ENCODE measurements at places on chromosomes 6 and 20.
A peak's percentile ranks its signal among the peaks of the same experiment; 100 is the strongest.

GRCh38 chr20:37363221-37364012, 17.5 kb downstream of the SRC start:
- DNase-seq: no peak

- DNase-seq: no peak
Observed at GRCh38 chr6:158856261-158856660, 37.1 kb upstream of the EZR start.

GRCh38 chr6:85252552-85252951, 197.3 kb upstream of the NT5E start:
- no peak for DNase-seq

- DNase-seq: no peak
Observed at GRCh38 chr20:22795433-22795832, 211.1 kb upstream of the FOXA2 start.

DNA sequence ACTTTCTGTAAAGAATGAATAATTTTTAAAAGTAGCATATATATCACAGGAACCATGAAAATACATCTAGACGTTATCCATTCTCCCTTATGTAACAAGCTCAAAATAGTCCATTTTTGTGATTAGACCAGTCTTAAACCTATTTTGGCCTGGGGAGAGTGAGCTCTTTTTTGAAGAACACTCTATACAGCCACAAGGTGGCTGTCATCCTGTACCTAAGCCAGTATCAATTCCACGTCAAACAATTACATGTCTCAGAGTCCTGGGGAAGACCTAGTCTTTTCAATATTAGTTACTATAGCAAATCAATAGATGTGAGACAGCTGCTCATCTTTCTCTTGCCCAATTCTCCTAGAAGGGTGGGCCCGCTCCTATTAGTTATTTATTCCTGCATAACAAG, 28.4 kb downstream of the FBXO5 start:
- no peak for DNase-seq

- DNase-seq: no peak
Observed at GRCh38 chr6:50831186-50831585, 12.5 kb downstream of the TFAP2B start.

- DNase-seq: peak; percentile 85
Observed at GRCh38 chr20:10469599-10469998, 34.5 kb downstream of the SLX4IP start.

DNA sequence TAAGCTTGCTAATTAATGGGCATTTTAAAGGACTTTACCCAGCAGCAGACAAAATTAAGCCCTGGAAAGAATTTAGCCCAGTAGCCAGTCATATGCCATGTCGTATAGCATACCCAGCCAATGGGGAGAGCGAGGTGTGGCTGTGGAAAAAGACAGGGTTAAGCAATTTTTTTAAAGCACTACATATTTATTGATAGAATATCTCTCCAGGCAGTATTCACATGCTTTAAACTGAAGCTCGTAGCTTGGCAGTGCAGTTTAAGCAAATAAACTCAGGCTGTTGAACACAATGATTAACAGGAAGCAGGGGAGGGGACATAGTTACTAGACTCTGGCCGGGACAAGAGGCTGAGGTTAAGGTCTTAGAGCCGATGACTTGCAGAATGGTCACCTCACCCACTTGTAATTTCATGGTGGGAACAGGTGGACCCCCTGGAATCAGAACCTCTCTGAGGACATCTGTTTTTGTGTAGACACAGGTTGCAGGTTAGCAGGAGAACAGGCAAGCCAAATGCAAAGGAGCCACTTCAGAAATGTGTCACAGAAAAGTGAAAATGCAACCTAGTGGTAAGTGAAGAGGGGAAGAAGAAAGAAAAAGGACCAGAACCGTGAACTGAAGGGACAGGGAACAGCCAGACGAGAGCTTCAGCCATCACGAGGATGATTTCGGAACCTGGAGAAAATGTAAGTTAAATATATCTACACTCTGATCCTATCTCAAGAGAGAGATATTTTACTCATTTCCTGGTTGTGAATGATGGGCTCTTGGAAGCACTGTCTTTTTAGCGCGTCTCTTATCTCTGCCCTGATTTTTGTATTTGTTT, 7.2 kb downstream of the GCNT2 start:
- DNase-seq: no peak

- no peak for DNase-seq
Observed at GRCh38 chr6:110140650-110141049, 38.8 kb downstream of the WASF1 start.

- DNase-seq: no peak
Observed at GRCh38 chr6:111850295-111850937, 22.8 kb downstream of the FYN start.

GRCh38 chr6:90701146-90701781, 114.4 kb upstream of the MAP3K7 start:
- no peak for DNase-seq

- no peak for DNase-seq
Observed at GRCh38 chr6:25652007-25652515, at the start of gene SCGN. TSS of gene SCGN (plus strand) at chr6:25652215. CDS start at chr6:25652404, 189 bp downstream.

GRCh38 chr6:37630281-37630799, 67.3 kb downstream of the MDGA1 start:
- peak; percentile 24 for DNase-seq

DNA sequence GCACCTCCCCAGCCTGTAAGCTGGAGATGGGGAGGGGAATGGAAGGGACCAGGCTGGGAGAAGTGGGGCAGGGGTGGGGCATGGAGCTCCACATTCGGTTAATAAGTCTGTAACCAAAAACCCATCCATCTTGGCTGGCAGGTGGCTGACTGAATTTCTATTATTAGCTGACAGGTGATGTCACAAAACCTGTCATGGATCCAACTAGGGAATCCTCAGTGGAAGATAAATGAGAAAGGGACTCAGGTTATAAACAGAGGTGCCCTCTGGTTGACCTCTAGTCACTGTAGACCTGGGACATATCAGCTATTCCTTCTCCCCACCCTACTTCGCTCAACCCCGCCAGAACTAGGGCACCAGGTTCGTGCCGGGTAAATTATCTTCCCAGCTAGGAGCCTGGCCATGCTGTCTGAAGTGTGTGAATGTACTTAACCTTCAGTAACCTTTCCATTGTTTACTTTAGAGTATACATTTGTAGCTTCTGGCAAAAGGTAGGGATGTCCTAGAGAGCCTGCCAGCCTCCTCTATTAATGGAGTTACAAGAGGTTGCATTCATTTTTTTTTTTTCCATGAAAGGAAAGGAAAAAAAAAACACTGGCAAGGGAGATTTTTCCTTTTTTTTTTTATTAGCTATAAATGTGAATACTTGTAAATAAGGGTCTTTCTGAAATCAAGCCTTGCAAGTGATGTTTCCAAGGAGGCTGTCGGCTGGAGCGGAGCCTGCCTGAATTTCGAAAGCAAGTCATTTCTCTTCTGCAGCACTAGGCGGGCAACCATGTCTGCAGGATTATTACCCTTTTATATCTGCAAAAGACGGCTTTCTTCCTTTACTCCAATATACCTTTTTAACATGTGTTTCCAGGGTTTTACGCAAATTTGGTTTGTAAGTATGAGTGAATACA, 135.9 kb downstream of the TMEM242 start:
- DNase-seq: peak; percentile 14

DNA sequence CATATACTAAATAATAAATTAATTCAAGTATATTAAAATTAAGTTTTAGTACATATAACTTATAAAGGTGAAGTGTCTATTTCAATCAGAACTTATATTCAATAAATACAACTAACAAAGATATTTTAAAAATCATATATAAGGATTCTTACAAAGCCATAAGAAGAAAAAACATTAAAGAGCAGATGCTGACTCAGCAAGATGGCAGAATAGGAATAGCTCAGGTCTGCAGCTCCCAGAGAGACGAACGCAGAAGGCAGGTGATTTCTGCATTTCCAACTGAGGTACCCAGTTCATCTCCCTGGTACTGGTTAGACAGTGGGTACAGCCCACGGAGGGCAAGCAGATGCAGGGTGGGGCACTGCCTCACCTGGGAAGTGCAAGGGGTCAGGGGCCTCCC, 811.1 kb downstream of the EYS start:
- DNase-seq: no peak

DNA sequence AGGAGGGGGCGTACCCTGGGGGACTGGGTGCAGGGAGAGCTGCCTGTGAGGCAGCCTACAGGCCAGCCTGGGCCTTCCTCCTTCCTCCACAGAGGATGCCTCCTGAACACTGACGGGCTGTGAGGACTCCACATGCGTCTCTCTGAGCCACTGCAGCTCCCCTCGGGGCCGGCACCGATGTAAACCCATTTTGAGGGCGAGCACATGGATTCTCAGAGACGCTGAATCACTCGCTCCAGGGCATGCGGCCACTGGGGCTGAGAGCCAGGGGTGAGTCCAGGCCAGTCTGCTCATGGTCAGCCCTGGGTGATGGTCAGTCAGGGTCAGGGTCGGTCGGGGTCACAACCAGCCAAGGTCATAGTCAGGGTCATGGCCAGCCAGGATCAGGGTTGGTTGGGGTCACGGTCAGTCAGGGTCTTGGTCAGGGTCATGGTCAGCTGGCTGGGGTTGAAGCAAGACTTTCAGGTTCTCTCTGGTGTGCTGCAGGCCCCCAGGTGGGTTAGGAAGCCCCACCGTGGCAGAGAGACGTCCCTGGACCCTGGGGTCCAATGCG, 14.7 kb upstream of the RBBP8NL start:
- no peak for DNase-seq

GRCh38 chr20:46308258-46309157, at the start of gene CDH22:
TSS of gene CDH22 (minus strand) at chr20:46308498. CDS start at chr20:46251294, 57,204 bp downstream.
- DNase-seq: no peak

DNA sequence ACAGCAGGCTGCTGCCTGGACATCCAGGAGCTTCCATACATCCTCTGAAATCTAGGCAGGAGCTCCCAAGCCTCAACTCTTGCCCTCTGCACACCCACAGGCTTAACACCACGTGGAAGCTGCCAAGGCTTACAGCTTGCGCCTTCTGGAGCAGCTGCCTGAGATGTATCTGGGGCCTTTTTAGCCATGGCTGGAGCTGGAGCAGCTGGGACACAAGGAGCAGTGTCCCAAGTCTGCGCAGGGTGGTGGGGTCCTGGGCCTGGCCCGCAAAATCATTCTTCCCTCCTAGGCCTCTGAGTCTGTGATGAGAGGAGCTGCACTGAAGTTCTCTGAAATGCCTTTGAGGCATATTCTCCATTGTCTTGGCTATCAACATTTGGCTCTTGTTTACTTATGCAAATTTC, 255.0 kb downstream of the DLL1 start:
- no peak for DNase-seq

DNA sequence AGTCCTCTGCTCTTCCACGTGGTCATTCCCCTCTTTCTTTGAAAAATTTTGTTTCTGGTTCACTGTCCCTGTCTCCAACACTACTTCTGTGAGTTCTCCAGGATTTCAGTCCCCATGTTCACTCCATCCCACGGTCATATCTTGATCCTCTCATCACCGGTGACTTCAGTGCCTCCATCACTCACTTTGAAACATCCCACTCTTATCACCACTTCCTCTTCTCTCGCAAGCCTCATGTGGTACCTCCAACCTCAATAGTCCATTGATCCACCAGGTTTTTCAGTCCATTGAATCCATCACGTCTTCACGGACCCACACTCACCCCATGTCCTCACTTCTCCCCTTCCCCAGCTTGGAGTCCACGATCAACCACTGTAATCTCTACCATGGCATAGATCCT, 64.8 kb downstream of the CARMIL1 start:
- DNase-seq: no peak

GRCh38 chr20:36339646-36340592, 33.8 kb downstream of the DLGAP4 start:
- no peak for DNase-seq

GRCh38 chr6:44825273-44825672, 437.8 kb downstream of the CDC5L start:
- no peak for DNase-seq

GRCh38 chr20:17542481-17542880, 11.3 kb upstream of the BFSP1 start:
- DNase-seq: no peak

DNA sequence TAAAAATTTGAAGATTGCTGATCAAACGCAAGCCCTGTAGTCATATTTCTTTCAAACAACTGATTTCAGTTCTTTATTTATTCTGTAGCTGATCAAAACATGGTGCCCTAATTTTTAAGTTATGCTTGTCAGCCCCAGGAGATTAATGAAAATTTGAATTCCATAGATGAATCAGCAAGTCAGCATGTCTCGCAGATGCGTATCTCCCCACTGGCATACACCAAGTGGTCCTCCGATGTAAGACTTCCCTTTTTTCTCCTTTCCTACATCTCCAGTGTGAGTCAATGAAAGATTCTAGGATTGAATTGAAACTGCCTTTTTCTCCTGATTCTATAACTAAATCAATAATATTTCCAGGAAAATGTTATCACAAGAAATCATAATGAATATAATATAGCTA, 539.6 kb upstream of the NOX3 start:
- DNase-seq: no peak

DNA sequence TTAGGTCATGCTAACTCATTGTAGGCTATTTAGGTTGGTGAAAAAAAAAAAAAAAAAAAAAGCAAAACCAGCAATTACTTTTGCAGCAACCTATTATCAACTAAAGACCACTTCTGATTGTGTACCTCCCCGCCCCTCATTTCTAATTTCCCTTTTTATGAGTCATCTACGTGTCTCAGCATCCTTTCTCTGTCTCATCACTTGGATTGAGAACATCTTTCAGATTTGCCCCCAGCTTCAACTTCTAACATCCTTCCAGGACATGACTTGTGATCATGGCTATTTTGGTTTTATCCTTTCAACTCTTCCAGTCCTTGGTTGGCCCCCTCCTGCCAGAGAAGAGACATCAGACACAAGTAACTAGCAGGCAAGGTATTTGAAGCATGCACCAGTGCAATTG, 156.7 kb upstream of the CCN2 start:
- DNase-seq: no peak

- no peak for DNase-seq
Observed at GRCh38 chr6:13331516-13332348, 3.4 kb upstream of the TBC1D7 start.

- no peak for DNase-seq
Observed at GRCh38 chr6:227812-228338, 64.4 kb upstream of the DUSP22 start.

DNA sequence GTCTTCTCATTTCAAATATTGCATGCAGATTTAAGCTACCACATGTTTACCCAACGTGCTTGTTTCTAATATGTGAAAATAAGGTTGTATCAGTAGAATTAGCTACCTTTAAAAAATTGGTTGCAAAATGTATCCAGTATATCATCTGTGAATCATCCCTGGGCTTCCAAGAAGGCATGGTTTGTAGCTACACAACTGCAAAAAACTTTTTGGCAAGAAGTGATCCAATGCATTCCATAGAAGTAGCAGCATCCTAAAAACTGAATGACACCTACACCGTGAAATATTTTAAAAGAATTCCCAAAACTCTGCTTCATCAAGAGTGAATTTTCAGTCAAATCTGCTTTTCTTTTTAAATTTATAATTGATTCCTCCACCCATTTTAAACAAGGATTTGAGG, 89.1 kb downstream of the AIG1 start:
- DNase-seq: no peak

- DNase-seq: no peak
Observed at GRCh38 chr20:37931153-37931922, 28.4 kb downstream of the VSTM2L start.
